ENCODE measurements at places on chromosomes 7 and 10. TPM values are rescaled to one million over a fixed set of nuclear protein-coding genes. Genes with fewer than 3 reads are reported as not detected.

GRCh38 chr10:98074315-98074911, 44.0 kb upstream of the CRTAC1 start:
- DNase-seq, result no peak

GRCh38 chr7:127858091-127858914, 172.9 kb downstream of the LRRC4 start:
- no peak for DNase-seq

- no peak for DNase-seq
Observed at GRCh38 chr7:77453531-77453930, 37.4 kb upstream of the GSAP start.

DNA sequence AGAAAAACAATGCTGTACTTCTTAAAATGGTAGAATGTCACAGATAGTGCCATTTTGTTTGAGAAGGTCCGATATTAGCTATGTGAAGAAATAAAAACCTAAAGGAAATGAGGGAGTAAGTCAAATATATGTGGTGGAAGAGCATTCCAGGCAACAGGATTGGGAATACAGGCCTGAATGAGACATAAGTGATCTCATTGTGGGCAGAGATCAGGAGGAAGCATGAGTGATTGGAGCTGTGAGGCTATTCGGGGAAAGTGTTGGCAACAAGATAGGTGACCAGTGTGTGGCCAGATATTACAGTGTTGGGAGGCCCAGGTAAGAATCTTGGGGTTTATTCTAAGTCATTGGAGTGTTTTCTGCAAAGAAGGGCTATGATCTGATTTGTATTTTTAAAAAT, 41.3 kb upstream of the AGMO start:
- no peak for DNase-seq

GRCh38 chr10:43226851-43227845, 39.7 kb downstream of the RASGEF1A start:
- peak; percentile 38 for DNase-seq

The ANKRD61 gene
- 0.38 TPM for total RNA-seq

The STRA8 gene
- not detected for total RNA-seq
